Activated CD4-positive, alpha-beta memory T cell treated with anti-CD3 and anti-CD28 coated beads, Interleukin-2, amount 10 ng/mL, durations not matched to agents 7 days and 5 days (primary cell): ENCODE measurements at places on chromosomes 1 and 21. TPM values are rescaled to one million over a fixed set of nuclear protein-coding genes. Genes with fewer than 3 reads are reported as not detected.
A peak's percentile ranks its signal among the peaks of the same experiment; 100 is the strongest.

The FOXJ3 gene
- total RNA-seq: 44.9 TPM

The MX1 gene
- total RNA-seq: 682 TPM

The IVL gene
- total RNA-seq: not detected

The ADAMTSL4 gene
- total RNA-seq: 1.6 TPM

GRCh38 chr21:44933199-44933917 is 6.5 kb upstream of the SLX9 start:
- peaks cover 37% of the 10 kb centered on the region for H3K4me1 ChIP-seq
- no peak overlapping the region for H3K27ac ChIP-seq
- DNase-seq: no peak
- peaks cover 8% of the 10 kb centered on the region for H3K36me3 ChIP-seq
- H3K27me3 ChIP-seq: no peaks in the 10 kb centered on the region
- H3K4me3 ChIP-seq: peak overlapping the region; percentile 4

DNA sequence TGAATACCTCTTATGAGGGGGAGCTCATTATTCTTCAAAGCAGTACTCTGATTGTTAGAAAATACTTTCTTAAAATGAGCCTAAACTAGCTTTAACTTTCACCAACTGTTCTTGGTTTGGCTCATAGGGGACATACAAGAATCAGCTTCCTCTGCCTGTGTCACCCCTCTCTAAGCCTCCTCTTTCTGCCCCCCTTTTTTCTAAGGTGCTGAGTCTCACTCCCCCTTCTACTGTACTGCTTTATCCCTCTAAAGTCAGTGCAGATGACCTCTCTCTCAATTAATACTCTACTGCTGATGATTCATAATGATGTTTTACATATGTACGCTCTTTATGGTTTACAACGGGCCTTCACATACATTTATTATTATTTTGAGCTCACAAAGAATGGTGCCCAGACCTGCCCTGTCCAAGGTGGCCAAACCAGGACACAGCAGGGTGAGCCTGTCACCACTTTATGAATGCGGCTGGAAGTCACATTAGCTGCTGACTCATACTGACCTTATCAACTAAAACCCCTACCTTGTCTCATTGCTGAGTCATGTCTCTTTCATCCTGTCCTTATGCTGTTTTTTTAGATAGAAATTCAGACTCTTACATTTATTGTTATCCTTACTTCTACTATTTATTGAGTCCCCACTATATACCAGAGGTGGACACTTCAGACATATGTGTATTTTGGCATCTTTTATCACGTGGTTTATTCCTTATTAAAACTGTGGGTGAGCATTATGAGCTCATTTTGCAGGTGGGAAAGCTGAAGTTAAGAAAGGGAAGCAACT is 126.9 kb downstream of the RNF220 start:
- H3K36me3 ChIP-seq: no peaks in the 10 kb centered on the region
- no peak overlapping the region for H3K27ac ChIP-seq
- peaks cover 12% of the 10 kb centered on the region for H3K4me1 ChIP-seq
- no peak for DNase-seq

DNA sequence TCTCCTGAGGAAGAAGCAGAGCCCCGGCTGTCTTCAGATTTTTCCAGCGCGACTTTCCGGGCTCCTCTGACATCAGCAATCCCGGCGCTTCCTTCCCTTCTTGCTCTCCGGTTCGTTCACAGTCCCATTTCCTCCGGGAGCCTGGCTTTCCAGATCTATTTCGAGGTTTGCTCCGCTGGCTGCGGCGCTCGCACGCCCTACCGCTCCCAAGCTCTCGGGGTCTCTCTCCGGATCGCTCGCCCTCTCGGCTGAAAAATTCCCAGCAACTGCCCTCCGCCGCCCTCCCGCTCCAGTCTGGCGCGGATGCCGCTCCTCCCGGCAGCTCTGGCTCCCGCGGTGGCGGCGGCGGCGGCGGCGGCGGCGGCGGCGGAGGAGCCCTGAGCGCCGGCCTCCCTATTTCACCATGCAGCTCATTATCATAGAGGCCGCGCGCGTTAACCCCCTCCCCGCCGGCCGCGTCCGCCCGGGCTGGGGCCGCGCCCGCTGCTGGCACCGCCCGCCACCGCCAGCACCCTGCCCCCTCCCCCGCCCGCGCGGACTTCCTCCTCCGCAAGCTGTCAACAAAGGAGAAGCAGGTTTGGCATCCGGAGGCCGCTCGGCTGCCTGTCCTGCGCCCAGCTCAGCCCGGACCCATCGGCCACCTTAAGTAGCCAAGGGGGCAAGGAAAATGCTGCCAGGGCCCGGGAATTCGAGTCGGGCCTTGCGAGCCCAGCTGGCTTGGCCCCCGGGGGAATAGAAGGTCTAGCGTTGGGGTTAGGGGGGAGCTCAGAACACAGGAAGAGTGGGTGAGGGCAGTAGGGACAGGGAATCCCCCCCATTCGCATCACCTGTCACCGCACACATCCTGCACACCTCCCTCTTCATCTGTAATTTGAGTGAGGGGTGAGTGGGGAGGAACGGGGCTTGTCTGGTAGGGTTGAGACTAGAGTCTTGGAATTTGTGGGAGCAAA is at the start of gene PLXNA2:
PLXNA2 (minus strand) TSS at position 418 of the 950 bp plus-strand sequence. CDS start 26,462 bp downstream, outside the sequence.
- H3K27me3 ChIP-seq: peaks cover 55% of the 10 kb centered on the region
- peak; percentile 80 for DNase-seq
- H3K36me3 ChIP-seq: no peaks in the 10 kb centered on the region
- H3K4me1 ChIP-seq: peaks cover 15% of the 10 kb centered on the region
- H3K27ac ChIP-seq: peak within 1 kb of the TSS; percentile 40

GRCh38 chr1:43238085-43238484 is 31.7 kb upstream of the TMEM125 start:
- DNase-seq: peak; percentile 45
- no peak overlapping the region for H3K4me3 ChIP-seq
- H3K27ac ChIP-seq: no peak overlapping the region
- H3K36me3 ChIP-seq: no peaks in the 10 kb centered on the region

GRCh38 chr1:92464588-92465255 is 22.0 kb downstream of the GFI1 start:
- peaks cover 74% of the 10 kb centered on the region for H3K4me1 ChIP-seq
- peaks cover 22% of the 10 kb centered on the region for H3K36me3 ChIP-seq
- no peaks in the 10 kb centered on the region for H3K27me3 ChIP-seq
- no peak overlapping the region for H3K4me3 ChIP-seq
- H3K27ac ChIP-seq: peak overlapping the region; percentile 75
- no peak for DNase-seq

DNA sequence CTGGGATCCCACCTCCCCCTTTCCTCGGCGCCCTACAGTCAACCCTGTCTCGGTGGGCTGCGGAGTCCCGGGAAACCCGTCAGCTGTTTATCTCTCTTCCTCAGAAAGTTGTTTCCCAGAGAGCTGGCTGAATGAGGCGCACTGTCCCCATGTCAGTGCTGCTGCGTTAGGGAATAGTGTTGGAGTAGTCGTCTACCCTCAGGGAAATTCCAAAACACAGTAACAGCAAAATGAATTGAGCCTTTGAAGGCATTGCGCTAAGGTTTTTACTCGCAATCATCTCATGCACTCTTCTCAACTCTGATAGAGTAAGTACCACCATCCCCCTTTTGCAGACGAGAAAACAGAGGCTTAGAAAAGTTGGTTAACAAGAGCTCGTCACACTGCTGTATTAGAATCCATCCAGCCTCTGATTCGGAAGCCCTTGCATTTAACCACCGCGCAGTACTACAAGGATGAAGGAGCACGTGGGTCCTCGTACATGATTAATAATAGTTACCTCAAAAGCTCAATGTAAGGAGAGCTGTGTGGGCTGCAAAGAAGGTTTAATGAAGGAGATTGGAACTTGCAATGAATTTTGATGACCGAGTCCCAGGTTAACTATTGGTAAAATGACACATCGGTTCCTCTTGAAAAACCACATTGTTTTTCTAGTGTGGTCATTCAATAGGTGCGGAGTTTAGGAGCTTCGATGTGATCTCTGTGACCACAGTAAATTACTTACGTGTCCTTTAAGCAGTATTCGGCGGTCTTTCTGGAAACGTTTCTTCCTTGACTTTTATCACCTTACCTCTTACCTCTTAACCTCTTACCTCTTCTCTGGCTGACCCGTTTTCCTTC is 788 bp upstream of the EDEM3 start:
- H3K4me3 ChIP-seq: peak overlapping the region; percentile 88
- DNase-seq: peak; percentile 37
- H3K36me3 ChIP-seq: peaks cover 14% of the 10 kb centered on the region
- peaks cover 2% of the 10 kb centered on the region for H3K27me3 ChIP-seq
- H3K27ac ChIP-seq: peak overlapping the region; percentile 77

DNA sequence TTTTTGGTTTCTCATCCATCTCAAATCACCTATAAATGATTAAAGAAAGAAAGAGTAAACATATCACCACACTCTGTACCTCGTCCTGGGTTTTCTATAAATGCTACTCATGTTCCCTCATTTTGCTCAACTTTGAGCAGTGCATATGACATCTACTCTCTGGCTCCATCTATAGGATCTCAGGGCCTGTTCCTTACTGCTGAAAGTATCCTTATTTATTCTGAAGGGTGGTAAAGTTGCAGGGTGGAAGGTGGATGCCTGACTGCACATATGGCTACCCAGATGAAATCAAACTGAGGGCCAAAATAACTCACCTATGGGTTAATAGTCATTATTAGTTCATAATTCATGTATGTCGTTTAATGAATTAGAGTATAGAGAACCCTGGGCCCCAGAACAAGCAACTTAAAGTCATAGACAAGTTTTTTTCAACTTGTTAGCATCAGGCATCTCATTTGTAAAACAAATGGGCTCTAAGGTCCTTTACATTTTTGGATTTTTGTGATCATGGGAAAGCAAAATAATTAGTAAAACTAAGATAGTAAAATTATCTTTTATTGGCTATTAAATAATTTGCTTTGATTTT is 46.5 kb downstream of the NCF2 start:
- H3K27me3 ChIP-seq: no peaks in the 10 kb centered on the region
- H3K4me1 ChIP-seq: peaks cover 15% of the 10 kb centered on the region

- H3K4me3 ChIP-seq: no peak overlapping the region
- H3K36me3 ChIP-seq: no peaks in the 10 kb centered on the region
- no peaks in the 10 kb centered on the region for H3K4me1 ChIP-seq
- DNase-seq: no peak
- H3K27me3 ChIP-seq: no peaks in the 10 kb centered on the region
These were observed 426.7 kb downstream of the KCNT2 start for GRCh38 chr1:196181594-196181878.

DNA sequence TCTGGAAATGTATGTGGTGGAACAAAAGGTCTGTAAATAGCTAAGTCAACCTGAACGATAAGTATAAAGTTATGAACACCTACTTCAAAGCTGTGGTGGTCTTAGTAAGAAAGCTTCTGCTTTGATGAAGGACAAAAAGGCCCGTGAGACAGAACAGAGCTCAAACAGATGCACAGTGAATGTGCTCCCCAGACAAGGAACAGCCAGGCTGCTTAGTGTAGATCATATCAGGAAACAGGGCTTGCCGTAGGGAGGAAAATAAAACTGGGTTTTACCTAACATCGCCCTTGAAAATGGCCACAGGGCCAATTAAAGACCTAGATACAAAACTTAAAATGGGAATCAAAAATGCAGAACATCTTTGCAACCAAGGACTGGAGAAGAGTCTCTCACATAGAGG is 40.2 kb downstream of the PRSS38 start:
- H3K4me1 ChIP-seq: no peaks in the 10 kb centered on the region
- H3K36me3 ChIP-seq: no peaks in the 10 kb centered on the region
- H3K4me3 ChIP-seq: no peak overlapping the region
- H3K27ac ChIP-seq: no peak overlapping the region

DNA sequence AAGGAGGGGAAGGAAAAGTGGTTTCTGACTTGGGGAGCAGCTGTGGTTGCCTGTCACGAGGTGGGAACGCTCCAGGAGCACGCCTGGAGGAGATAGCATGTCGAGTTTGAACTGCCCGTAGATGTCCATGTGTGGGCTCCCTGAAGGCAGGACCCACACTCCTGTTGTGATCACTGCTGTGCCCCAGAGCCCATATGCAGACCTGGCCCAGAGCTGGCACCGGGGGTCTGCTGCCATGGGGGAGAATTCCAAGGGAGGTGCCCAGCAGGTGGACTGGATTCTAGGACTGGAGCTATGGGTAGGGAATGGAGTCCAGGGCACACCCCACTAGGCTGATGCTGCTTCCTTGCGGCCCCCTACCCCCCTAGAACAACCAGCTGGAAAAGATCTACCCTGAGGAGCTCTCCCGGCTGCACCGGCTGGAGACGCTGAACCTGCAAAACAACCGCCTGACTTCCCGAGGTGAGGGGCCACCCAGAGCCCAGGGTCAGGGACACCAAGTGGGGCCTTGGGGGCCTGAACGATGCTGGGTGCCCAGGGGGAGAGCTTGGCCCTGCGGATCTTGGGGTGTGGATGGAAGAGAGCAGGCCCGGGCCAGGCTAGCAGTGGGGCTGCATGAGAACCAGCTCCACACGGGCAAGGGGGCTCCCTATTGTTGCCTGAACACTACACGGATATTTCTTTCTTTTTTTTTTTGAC is 9.3 kb downstream of the PODN start:
- no peak overlapping the region for H3K27ac ChIP-seq
- H3K4me1 ChIP-seq: no peaks in the 10 kb centered on the region
- no peaks in the 10 kb centered on the region for H3K36me3 ChIP-seq
- H3K27me3 ChIP-seq: no peaks in the 10 kb centered on the region

- H3K4me3 ChIP-seq: no peak overlapping the region
- no peak for DNase-seq
- no peaks in the 10 kb centered on the region for H3K36me3 ChIP-seq
- peaks cover 32% of the 10 kb centered on the region for H3K27me3 ChIP-seq
- H3K27ac ChIP-seq: no peak overlapping the region
These were observed 40.7 kb downstream of the ARHGEF11 start for GRCh38 chr1:157004806-157005205.

- H3K4me1 ChIP-seq: peaks cover 85% of the 10 kb centered on the region
- no peak overlapping the region for H3K4me3 ChIP-seq
- H3K27ac ChIP-seq: peak overlapping the region; percentile 34
- DNase-seq: peak; percentile 22
These were observed 39.0 kb downstream of the GALNT2 start for GRCh38 chr1:230105754-230106625.

- H3K27me3 ChIP-seq: peaks cover 88% of the 10 kb centered on the region
- H3K4me3 ChIP-seq: peak within 1 kb of the TSS; percentile 73
- no peaks in the 10 kb centered on the region for H3K36me3 ChIP-seq
- peaks cover 23% of the 10 kb centered on the region for H3K4me1 ChIP-seq
These were observed at the start of gene PROX1 for GRCh38 chr1:213987927-213988506. Gene PROX1 (plus strand): TSS chr1:213987973. CDS start chr1:213996536, 8,563 bp downstream.

DNA sequence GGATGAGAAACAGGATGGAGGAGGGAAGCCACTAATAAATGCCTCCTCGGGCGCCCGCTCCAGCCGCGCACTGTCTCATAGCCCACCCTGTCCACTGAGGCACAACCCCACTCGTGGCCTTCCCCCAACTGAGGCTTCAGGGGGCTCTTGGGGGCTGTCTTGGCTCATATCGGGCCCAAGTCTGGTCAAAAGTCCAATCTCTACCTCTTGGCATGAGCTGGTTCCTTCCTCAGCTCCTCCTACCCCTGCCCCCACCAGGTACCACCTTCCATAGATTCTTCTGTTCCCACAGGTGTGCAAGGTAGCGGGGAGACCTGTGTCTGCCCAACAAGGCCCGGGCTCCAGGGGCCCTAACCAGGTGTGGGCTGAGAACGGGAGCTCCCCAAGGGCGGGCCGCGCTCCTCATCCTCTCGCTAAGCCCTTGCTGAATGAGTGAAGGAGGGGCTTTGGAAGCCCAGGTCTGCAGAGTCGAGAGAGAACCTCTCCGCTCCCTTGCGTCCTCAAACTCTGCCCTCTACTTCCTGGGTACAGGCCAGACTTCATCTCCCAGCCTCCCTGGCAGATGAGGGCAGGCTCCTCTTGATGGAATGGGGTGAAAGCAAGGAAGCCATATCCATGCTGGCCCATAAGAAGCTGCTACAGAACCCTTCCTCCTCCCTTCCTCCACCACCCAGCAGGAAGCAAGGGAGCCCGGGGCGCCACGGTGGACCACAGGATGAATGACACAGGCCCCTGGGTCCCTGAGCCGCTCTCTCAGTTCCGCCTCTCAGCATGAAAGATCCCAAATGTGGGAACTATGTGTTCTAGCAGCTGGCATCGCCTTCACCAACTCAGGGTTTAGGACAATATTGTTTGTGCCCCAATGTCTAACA is 74.7 kb downstream of the PSMG1 start:
- DNase-seq: no peak
- H3K27me3 ChIP-seq: peaks cover 5% of the 10 kb centered on the region
- no peaks in the 10 kb centered on the region for H3K36me3 ChIP-seq
- H3K27ac ChIP-seq: no peak overlapping the region
- no peak overlapping the region for H3K4me3 ChIP-seq
